ENCODE measurements at places on chromosomes 1 and 21.

DNA sequence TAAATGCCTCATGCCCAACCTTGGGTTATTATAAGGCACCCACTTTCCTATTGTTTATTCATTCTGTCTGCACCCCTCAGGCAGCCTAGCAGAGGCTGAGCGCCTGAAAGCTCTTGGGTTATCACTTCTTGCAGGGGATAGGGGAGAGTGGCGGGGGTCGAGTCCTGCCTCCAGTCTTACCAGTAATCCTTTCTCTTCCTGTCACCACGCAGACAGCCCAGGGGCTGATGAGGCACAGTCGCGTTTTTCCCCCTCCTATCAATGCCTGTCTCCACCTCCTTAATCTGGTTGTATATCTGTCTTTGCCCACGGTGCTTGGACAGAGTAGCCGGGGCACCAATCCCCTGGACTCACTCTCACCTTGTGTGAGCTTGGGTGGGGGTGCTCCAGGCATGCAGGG lies 733.1 kb downstream of the MATN1 start:
- no peak for DNase-seq

- DNase-seq = no peak
These were observed 27.9 kb upstream of the NTPCR start for GRCh38 chr1:232922485-232922884.

DNA sequence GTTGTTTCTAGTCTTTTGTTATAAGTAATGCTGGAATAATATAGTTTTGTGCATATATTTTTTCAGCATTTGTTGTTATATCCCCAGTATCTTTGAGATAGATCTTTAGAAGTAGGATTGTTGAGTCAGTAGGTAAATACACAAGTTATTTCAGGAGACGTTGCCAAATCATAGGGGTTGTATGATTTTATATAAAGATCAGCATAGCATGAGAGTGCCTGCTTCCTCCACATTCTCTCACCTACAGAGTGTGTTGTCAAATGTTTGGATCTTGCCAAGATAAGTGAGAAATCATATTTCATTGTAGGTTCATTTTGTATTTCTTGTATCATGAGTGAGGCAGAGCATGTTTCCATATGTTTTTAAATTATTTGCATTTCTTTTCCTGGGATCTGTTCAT lies 24.6 kb downstream of the MIA3 start:
- no peak for DNase-seq

DNA sequence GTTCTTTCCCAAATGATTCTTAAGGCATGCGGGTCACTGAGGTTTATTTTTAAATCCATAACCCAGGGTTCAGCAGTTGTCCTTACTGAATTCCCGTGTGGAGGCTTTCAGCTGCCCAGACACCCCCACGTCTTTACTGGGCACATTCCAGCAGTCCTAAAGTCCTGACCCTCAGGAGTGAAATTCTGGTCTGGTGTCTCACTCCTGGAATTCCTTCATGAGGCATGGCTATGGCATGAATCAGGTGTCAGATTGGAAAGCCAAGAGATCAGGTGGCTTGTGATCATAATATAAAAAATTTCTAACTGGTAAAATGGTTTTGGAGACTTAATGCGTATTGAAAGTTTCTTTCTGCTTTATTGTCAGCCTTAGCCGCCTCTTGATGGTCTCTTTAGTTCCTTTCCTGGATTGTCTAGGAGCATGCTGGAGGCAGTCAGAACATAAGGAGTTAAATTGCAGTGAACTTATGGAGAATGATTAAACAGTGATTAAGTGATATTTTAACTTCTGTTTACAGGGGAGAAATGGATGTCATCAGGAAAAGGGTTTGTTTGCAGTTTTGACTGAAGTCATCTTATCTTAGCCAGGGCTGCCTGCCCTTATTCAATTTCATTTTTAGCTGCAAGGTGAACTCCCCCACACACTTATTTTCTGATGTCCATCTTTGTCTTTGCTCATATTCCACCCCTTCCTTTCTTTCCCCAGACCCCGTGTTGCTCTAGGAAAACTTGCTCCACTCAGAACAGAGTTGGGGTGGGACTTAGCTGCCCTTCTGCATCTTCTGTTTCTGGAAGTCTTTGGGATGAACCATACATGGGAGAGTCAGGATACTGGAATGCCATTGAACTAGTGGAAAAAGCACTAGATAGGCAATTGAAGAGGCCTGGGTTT lies 25.7 kb upstream of the MACF1 start:
- DNase-seq = no peak

GRCh38 chr1:107523736-107524135 lies 382.9 kb downstream of the NTNG1 start:
- no peak for DNase-seq

- DNase-seq = no peak
These were observed 34.1 kb downstream of the PRKCZ start for GRCh38 chr1:2084306-2084705.

GRCh38 chr1:21752186-21752585 lies 30.8 kb downstream of the USP48 start:
- no peak for DNase-seq

DNA sequence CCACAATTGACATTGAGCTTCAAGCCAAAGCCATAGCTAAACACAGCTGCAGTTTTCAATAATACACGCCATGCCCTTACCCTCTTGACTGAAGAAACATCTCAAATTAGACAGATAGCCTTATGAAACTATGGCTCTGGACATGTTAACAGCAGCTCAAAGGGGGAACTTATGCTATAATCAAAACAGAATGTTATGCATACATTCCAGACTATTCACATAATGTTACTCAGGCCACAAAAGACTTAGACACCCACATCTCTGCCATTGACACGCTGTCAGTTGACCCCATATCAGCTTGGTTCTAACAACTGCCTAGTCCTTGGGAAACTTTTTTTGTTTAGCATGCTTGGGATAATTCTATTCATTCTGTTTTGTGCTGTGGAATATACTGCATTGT lies 2.3 kb upstream of the NENF start:
- no peak for DNase-seq

DNA sequence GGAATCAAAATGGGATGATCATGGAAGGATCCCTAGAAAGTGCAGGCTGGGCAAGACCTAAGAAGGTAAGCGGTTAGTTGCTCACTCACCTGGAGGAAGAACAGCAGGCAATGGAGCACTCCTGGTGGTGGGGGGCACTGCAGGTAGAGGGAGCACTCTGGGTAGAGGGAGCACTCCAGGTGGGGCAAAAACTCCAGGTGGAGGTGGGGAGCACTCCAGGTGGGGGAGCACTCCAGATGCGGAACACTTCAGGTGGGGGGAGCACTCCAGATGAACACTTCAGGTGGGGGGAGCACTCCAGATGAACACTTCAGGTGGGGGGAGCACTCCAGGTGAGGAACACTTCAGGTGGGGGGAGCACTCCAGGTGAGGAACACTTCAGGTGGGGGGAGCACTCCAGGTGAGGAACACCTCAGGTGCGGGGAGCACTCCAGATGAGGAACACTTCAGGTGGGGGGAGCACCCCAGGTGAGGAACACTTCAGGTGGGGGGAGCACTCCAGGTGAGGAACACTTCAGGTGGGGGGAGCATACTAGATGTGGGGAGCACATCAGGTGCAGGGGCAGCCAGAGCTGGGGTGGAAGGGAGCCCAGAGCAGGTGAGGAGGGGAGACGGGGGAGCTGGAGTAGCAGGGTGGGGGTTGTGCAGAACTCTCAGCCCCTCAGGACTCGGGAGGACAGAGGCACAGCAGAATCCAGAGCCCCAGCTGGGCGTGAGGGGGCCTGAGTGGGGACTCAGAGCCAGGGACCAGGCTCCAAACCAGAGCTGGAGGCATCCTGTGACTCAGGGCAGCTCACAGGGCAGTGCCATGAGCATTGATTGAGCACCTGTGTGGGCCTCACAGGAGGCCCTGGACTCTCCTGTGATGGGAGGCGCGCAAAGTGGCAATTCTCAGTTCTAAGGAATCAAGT lies 37.7 kb upstream of the COL6A1 start:
- no peak for DNase-seq

All from left colon (tissue), 2 donors.